ENCODE measurements at places on chromosomes 4 and X.

GRCh38 chrX:104522386-104522785 is 43.6 kb upstream of the IL1RAPL2 start:
- no peak for DNase-seq

GRCh38 chr4:56505269-56506130 is at the start of gene ARL9:
Gene ARL9 (plus strand): TSS chr4:56505791. CDS start chr4:56505863, 72 bp downstream.
- peak; percentile 37 for DNase-seq

DNA sequence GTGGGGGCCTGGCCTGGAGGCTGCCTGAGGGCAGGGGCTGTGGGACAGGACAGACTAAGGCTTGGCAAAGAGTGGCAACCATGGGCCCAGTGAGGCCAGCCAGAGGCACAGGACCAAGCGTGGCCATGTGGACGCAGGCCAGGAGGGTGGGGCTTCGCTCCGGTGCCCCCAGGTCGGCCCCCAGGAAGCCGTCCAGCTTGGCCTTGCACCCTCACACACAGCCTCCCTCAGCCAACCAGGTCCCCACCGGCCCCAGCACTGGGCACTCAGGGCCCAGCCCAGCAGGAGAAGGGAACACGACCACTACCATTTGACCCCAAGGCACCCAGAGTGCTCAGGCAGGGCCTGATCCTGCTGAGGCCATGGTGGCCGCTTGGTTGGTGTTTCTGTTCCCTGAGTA is 57.2 kb downstream of the FAM53A start:
- no peak for DNase-seq

DNA sequence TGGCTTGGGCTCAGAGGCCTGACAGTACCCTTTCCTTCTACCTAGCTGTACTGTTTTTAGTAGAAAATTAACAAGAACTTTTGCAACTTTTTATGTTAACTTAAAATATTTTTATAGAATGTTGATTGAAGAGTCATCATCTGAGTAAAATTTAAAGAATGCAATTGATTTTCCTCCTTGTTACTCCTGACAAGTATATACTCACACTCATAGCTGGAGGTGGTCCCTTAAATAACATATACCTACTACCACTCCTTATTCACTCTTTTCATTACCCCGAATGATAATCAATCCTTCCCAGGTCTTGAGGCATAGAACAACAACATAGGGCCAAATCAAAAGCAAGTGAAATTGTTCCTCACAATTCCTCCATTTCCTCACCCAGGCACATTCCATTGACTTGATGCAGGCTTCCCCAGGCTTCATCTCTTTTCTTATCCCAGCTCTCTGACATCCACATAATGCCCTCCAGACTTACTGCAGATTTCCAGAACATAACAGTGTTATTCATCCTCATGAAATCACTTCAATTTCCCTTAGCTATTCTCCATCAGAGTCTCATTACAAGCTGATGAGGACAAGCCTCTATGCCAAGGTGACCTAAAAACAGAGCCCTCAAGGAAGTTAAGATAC is 73.2 kb upstream of the ANXA10 start:
- no peak for DNase-seq

- DNase-seq: no peak
These were observed 33.0 kb upstream of the KIAA0232 start for GRCh38 chr4:6749340-6750171.

GRCh38 chrX:2321411-2321810 is 179.4 kb downstream of the DHRSX start:
- DNase-seq: no peak

DNA sequence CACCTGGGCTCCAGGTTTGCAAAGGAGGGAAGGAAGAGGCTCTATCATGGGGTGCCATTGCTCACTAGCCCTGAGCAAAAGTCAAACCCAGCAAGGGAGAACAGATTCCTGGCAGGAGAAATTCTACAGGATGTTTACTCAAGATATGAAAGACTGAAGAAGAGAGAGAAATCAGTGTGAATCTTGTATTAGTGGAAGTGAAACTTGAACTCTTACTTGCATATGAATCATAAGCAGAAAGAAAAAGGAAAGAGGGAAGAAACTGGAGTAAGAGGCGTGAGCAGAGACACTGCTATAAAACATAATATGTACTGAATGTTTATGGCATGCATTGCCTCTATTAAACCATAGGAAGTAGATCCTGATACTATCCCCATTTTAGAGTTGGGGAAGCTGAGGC is 60.9 kb downstream of the C4orf46 start:
- no peak for DNase-seq

DNA sequence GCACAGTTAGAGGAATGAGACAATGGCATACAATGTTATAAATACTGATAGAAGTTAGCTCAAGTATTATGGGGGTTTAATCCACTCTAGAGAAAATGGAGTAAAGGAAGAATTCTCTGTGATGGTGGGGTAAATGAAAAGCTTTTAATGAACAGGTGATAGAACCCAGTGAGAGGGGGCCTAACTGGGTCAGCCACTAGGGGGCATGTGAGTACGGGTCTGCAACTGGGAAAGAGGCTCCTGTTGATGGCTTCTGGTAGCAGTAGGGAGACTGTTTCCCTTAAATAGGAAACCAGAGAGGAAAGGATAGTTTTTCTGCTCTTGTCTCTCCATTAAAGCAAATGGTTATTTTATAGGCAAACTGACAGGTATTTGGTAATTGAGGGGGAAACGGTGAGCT is 132.8 kb upstream of the GPR101 start:
- DNase-seq: no peak

DNA sequence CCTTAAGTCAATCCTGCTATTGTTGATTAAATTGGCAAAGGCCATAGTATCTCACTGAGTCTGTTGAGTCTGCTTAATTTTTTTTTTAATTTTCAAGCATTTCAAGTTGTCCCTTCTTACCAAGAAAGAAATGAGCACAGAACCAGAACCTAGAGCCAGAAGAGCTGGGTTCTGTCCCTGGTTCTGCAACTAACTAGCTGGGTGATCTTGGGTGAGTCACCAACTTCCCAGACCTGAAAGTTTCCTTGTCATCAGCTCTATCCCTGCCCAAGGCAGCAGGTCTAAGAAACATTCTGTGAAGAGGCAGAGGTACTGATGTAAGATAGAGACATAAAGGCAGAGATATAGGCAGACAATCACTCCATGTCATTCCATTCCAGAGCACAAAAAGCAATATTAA is 17.3 kb downstream of the TEC start:
- no peak for DNase-seq

DNA sequence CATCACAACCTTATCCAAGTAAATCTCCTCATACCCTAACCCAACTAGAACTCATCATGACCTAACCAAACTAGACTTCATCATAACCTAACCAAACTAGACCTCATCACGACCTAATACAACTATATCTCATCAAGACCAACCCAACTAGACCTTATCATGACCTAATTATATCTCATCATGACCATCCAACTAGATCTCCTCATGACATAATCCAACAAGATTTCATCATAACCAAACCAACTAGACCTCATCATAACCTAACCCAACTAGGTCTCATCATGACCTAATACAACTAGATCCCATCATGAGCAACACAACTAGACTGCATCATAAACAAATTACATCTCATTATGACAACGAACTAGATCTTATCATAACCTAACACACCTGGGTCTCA is 86.4 kb downstream of the DHRSX start:
- no peak for DNase-seq

GRCh38 chrX:153633048-153633447 is 14.0 kb upstream of the DUSP9 start:
- DNase-seq: no peak

- no peak for DNase-seq
These were observed 77.8 kb downstream of the KLHL13 start for GRCh38 chrX:118038614-118039365.

- DNase-seq: no peak
These were observed 121.8 kb downstream of the FHIP1A start for GRCh38 chr4:151530783-151531182.

GRCh38 chr4:80072228-80072743 is 743 bp downstream of the ANTXR2 start:
- no peak for DNase-seq

GRCh38 chrX:10929747-10930146 is 181.4 kb upstream of the HCCS start:
- no peak for DNase-seq

DNA sequence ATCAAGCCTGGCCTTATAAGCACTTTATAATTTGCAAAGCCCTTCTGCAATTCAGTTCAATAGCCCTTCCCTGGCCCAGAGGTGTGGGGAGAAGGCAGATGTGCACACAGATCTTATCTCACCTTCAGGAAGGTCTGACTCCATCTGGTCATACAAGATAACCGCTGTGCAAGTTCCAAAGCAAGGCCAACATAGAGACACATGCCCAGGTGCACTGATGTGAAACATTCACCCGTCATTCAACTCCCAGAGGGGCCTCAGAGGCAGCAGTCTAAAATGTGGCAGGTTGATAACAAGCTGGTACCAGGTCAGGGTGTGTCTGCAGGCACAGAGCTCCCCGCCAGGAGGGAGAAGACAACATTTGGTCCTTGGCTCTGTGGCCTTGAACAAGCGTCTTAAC is 10.9 kb upstream of the WFS1 start:
- DNase-seq: no peak

- no peak for DNase-seq
These were observed 70.6 kb downstream of the DHX15 start for GRCh38 chr4:24513718-24514117.

- DNase-seq: no peak
These were observed 19.9 kb upstream of the CLNK start for GRCh38 chr4:10704430-10704810.

- DNase-seq: no peak
These were observed 18.4 kb downstream of the PRPS1 start for GRCh38 chrX:107646735-107647134.

DNA sequence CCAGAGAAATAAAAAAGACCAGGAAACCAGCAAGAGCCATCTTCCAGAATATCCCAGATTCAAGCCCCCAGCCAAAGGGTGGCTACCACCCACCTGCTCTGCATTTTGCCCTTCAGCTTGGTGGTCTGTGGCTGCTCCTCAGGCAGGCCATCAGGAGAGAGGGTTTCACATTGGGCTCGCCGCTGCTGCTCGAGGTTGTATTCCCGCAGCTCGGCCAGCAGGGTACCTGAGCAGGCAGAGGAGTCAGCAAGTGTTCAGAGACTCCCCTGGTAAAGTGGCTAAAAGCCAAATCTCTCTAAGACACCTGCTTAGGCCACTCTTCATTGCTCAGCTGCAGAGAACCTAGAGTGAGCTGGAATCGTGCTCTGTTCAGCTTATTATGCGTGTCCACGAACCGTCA is 110.8 kb upstream of the HSD17B10 start:
- no peak for DNase-seq

DNA sequence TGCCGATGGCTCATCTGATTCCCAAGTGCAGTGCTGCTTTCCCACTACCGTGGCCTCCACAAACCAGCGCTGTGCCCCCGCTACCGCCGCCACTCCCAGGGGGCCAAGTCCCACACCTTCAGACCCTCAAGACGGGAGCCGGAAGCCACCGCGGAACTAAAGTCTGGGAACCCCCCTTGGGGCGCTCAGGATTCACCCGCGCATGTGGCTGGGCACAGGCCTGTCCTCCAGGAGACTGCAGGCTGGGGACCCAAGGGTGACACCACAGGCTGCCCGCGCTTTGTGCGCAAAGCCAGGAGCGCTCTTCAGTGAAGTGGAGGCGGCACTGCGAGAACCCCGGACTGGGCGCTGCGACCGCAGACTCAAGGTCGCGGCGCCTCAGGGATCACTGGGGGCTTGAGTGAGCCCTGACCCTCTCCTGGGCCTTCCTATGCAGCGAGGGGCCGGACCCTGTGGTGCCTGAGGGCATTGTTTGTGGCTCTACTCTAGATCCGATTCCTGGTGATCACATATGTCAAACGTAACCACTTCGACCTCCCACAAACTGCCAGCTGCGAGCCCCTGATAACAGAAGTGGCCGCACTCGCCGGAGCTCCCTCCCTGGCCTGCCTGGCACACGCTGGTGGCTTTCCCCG is 20.4 kb upstream of the TBC1D14 start:
- no peak for DNase-seq

GRCh38 chr4:27484216-27484615 is 623.6 kb downstream of the STIM2 start:
- no peak for DNase-seq

GRCh38 chrX:38438321-38438720 is 85.9 kb downstream of the OTC start:
- no peak for DNase-seq

GRCh38 chrX:17098516-17099247 is 152.2 kb downstream of the REPS2 start:
- no peak for DNase-seq

GRCh38 chr4:121668368-121669162 is 28.2 kb downstream of the ANXA5 start:
- DNase-seq: peak; percentile 90

DNA sequence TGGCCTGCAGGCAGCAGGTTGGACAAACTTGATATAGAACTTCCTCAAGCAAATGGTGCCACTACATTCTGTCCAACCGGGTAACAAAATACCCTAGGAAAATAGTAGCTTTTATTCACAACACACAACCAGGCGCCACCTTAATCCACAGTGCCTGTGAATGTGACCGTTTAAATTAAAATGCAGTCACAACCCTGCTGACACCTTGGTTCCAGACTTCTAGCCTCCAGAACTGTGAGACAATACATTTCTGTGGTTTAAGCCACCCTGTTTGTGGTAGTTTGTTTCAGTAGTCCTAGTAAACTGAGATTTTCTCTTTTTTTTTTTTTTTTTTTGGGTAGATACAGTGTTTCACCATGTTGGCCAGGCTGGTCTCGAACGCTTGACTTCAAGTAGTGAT is 575.8 kb downstream of the PACRGL start:
- no peak for DNase-seq

DNA sequence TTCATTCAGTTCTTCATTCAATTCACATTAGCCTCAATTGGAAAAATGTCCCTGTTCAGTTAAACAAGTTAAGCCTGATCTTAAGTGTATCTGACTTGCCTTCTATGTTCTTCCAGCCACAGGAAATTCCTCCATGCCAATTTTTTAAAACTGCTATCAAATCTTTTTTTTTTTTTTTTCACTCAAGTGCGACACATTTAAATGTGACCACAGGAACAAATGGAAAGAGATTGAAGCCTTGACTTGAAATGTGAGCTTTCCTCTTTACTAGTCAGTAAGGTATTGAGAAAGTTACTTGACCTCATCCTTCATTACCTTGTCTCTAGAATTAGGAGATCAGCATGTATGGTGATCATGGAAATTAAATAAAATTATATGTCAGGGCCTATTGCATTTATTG is 165.1 kb downstream of the SLIT2 start:
- no peak for DNase-seq

- no peak for DNase-seq
These were observed 32.9 kb downstream of the SETD7 start for GRCh38 chr4:139523076-139523475.

- no peak for DNase-seq
These were observed 123.0 kb downstream of the ZNF827 start for GRCh38 chr4:145815626-145816025.

- DNase-seq: peak; percentile 53
These were observed 21.6 kb downstream of the FABP2 start for GRCh38 chr4:119300101-119300978.

GRCh38 chrX:41688835-41689234 is at the start of gene GPR34:
Gene GPR34 (plus strand): TSS chrX:41688973. CDS start chrX:41695634, 6,661 bp downstream.
- DNase-seq: no peak
